T-helper 2 cell treated with Interferon-gamma antibody and Interleukin-4, amounts not matched to agents 5 μg/mL and 100 μg/mL, for 36 hours (primary cell): ENCODE measurements at places on chromosomes 13 and 19.

DNA sequence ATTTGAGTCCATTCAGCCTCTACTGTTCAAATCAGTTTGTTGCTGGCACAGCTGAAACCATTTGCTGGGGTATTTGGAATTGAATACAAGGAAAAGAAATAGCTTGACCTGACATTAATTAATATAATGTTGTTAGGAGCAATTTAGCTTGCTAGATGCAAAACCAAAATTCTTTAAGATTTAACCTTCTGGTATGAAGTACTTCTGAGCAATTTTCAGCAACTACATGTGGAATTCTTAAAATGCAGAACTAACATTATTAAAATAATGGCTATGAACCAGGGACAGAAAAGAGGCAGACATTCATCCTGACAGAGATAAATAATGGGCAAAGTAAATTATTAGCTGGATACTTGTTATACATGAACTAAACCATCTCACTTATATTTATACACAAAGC, 160.0 kb upstream of the MIR17HG start:
- DNase-seq = no peak

GRCh38 chr13:50460358-50460757, 383.1 kb downstream of the DLEU7 start:
- DNase-seq = no peak

GRCh38 chr13:26962671-26963070, 202.1 kb upstream of the GPR12 start:
- DNase-seq = no peak

DNA sequence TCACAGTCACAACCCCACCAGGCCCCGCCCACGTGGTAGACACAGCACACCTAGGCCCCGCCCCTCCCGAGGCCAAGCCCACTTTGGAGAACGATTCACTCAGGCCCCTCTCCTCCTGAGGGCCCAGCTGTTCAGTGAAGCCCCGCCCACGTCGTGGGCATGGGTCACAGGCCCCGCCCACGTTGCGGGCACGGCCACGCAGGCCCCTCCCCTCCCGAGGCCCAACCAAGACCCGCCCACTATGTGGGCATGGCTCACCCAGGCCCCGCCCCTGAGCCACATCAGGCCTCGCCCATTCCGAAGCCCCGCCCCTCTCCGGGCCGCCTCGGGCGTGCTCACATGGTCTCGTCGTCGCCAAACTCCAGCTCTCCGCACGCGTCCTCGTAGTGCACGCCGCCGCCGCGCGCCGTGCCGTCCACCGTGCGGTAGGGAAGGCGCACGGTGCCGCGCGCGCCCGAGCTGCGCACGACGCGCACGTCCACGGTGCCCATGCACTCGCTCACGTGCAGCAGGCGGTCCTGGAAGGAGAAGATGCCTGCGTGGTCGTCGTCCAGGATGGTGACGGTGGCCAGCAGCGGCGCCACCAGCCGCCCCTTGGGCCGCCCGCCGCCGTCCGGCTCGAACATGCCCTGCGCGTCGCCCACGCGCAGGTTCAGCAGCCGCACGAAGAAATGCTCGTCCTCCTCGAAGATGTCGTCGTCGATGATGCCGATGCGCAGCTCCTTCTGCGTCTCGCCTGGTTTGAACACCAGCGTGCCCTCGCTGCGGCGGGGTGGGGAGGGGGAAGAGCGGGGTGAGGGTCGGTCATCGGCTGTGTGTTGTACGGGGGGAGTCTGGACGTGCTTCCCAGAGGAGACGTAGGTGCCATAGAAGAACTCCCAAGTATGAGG, 24.0 kb downstream of the SLC8A2 start:
- peak; percentile 56 for DNase-seq

- no peak for DNase-seq
These were observed 15.1 kb downstream of the ZNF175 start for GRCh38 chr19:51586103-51586728.

DNA sequence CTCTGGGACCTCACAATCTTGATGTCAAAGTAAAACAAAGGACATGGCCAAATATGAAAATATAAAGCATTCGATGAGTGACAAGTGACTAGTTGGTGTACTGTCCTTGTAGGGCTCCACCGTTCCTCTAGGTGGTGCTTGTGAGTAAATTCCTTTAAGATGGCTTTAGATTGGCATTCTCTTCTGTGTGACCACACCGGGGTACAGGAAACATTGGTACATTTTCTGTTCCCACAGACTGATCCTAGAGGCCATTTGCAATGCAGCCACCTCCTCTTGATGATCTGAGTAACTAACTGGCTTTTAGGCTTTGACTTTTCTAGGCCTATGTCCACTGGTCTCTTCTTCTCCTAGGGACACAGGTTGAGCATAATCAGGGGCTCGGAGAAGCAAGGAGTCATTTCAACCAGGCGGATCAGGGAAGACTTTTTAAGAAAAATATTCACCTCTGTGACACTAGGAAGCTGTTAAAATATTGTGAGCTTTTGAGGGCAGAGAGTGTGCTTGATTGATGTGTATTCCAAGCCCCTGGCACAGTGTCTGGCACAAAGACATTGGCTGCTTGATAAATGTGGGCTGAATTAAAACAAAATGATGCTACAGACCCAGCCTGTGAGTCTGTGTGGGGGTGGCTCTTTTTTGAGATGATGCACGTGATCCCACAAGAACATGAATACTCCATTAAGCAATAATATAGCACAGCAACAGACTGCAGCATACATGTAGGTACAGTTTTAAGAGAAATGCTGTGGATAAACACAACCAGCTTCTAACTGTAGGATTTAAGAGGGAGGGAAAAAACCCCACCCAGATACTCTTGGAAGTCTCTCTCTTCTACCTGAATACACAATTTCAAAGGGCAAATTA, 21.0 kb downstream of the EPSTI1 start:
- peak; percentile 36 for DNase-seq

DNA sequence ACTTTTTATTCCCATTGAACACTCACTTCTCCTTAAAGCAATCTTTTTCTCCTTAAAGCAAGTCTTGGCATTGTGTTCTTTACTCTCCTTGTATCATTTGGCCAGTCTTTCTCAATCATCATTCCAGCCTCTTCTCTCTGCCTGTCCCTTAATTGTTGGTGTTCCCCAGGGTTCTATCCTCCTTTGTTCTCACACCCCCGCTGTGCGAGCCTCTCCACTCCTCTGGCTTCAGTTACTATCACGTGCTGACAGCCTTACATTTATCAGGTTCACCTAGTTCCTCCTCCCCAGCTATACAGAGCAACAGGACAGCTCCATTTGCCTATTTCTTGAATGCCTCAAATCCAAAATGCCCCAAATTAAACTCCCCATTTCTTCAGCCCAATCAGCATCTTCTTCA, 24.6 kb downstream of the CYSLTR2 start:
- DNase-seq = no peak

DNA sequence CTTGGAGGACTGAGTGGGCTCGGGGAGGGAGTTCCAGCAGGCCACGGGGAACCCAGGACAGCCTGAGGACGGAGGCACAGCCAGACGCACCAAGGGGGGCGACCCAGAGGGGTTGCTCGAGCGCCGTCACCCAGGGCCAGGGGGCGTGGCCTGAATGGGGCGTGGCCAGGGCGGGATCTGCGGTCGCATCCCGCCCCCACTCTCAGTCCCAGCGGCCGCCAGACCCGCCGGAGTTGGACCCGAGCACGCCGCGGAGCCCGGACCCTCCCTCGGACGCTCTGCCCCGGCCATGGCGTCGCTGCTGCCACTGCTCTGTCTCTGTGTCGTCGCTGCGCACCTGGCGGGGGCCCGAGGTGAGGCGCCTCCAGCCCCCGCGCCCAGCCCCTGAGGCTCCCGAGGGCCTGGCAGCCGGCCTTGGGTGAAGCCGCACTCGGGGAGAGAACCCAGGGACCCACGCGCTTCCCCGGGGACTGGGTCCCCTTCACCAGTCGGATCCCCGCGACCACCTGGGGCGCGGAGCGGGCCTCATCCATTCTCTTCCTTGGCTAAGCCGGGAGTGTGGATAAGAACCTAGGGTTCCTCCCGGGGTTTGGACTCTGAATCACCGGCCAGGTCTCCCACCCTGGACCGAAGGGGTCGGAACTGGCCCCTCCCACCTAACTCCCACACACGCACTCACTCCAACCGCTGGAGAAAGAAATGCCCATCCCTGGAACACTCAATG, at the start of gene CILP2:
TSS of gene CILP2 (plus strand) at position 205 of the 724 bp plus-strand sequence. CDS start at position 290, 85 bp downstream.
- DNase-seq = no peak

- no peak for DNase-seq
These were observed 20.8 kb downstream of the RANBP3 start for GRCh38 chr19:5957170-5957569.

DNA sequence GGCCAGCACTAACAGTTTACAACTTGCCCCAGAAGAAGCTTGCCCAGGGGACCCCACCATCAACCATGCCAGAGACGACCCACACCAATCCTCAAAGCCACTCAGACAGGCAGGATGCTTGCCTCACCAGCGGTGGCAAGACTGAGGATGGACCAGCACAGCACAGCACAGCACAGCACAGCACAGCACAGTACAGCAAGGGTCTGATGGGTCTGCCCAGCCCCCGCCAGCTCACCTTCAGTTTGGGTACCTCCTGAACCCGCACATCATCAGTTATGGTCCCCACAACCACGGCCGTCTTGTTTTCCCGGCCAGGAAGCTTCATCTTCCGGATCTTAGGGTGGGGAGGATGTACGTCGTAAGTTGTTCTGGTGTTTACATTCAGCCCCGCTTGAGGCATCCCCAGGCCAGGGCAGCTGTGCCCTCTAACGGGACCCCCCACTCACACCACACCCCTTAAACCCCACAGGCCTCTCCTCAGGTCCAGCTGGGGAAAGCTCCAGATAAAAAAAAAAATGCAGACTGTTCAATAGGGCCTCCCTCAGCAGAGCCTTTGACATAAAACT, 1.7 kb upstream of the FAM83E start:
- DNase-seq = no peak

DNA sequence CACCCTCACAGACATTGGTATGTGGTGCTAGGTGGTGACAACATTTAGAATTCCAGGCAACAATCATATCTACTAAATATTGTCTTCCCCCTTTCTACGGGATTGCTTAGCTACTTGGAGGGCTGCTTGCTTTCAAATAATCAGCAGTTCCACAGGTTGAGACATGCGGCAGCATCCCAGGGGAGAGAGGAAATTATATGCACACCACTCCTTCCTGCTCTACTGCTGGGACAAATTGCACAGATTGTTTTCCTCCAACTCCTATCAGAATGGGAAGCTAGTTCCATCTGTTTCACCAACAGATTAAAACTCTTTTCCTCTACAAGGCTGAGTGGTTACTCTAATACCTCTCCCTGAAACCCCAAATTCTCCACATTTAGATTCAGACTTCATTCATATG, 275.4 kb downstream of the DNAJC15 start:
- DNase-seq = no peak

DNA sequence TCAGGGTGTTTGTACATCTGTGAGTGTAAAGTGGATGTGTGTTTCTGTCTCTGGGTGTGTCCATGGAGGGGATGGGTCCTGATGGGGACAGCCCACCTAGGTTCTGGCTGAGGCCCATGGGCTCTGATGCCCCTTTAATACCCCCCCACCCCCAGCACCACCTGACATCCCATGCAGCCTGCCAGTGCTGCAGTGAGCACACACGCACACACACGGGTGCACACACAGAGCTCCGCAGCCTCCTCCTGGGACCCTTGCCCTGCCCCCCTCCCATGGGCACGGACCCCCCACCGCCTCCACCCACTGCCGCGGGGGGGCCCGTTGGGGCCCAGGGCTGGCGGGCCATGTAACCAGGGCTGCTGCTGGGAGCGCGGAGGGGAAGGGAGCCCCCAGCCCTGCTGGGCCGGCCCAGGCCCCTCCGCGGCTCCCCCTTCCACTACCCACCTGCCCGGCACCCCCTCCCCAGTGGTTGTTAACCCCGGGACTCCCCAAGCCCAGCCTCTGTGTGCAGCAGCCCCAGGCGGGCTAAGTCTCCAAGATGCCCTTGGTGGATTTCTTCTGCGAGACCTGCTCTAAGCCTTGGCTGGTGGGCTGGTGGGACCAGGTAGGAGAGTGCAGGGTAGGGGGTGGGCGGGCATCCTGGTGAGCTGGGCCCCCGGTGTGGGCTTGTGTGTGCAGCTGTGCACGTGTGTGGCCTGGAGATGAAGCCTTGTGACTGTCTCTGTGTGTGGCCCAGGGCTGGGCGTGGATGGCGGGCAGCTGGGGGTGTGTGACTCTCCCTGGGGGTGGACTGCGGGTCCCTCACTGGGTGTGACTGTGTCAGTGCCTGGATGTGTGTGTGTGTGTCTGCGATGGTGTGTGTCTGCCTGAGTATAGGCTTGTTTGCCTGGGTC, 32.6 kb downstream of the PDE4A start:
- DNase-seq = no peak

DNA sequence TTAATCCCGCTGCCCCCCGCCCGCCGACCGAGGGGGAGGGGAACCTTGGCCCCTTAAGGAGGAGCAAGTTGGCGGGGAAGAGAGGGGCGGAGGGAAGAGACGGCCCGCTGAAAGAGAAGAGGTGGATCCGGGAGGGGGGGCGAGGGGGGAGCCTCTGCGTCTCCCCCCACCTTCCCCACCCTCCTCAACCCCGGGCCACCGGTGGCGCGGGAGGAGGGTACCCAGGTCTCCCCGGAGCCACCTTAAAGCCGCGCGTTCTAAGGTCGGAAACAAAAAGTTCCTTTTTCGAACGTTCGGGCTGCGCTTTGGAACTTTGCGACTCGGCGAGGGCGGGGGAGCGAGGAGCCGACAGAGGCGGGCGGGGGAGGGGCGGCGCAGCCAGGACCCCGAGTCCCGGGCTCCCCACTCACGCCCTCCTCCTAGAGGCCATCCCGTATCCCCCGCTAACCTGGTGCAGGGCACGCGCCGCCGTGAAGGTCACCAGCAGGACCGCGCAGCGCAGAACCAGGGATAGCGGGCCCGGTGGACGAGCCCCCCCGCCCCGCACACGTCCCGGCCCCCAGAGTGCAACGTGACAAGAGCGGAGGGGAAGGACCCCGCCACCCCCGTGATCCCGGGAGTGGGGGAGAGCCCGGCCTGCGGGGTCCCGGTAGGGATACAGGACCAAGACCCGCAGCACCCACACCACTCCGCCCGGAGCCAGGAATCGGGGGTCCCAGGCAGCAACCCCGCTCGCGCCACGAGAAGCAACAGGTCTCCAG, 659 bp downstream of the ERF start:
- DNase-seq = peak; percentile 70

DNA sequence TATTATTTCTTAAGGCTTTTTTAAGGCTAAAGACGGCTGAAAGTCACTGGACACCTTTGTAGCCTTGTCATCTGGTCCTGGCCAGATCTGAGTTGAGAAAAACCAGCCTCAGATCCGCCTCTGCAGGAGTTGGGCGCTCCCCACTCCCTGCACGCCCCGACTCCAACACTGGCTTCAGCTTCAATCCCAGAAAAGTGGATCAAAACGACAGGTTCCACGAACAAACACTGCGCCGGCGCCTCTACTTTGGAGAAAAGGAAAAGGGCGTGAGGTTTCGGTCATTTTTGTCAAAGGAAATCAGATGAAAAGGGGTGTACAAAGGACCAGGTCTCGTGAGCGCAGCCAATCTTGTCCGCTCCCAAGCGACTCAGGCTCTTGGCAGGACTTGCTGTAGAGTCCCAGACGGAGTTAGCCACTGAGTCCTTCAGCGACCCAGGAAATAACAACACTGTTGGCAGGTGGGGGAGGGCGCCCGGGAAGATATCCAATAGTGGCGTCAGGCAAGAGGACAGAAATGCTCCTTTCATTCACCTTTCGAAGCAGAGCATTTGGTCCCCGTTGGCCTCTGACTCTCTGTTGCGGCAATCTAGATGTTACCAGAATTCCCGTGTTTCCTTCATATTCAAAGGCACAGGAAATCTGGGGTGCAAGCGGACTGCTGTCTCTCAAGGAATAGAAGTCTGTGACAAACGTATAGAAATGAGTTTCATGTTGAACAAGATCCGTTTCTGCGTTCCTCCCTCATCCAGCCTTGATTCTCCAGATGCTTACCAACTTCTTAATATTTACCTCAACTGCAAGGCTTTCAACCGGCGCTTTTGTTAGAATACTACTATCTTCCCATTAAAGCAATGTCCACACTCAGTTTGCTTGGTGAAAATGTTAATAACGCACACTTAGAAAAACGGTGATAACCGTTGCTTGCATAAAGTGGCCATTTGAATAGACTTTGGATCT, 1.8 kb upstream of the CCNA1 start:
- no peak for DNase-seq
